Fibroblast of skin of scalp (primary cell): ENCODE measurements at places on chromosomes 16 and 17.

GRCh38 chr17:57422574-57423164 is 166.3 kb downstream of the MSI2 start:
- DNase-seq, result peak; percentile 41

DNA sequence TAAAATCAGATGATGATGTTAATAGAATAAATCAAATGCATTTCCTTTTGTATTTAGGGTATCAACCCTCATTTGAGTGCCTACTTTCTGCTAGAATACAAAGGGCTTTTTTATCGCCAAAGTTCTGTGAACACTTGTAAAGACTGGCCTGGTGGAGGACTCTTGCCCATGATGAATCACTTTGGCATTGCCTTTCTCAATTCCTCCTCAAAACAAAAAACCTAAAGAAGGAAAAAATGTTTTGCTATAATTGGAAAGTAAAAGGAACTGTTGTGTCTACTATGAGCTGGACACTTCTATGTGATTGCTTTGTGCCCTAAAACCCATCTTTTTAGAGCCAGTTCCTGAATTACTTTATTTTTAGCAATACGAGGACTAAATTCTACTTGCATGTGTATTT is 13.0 kb upstream of the DHRS11 start:
- DNase-seq, result no peak

GRCh38 chr17:21129023-21129681 is 2.4 kb downstream of the DHRS7B start:
- DNase-seq, result peak; percentile 68

DNA sequence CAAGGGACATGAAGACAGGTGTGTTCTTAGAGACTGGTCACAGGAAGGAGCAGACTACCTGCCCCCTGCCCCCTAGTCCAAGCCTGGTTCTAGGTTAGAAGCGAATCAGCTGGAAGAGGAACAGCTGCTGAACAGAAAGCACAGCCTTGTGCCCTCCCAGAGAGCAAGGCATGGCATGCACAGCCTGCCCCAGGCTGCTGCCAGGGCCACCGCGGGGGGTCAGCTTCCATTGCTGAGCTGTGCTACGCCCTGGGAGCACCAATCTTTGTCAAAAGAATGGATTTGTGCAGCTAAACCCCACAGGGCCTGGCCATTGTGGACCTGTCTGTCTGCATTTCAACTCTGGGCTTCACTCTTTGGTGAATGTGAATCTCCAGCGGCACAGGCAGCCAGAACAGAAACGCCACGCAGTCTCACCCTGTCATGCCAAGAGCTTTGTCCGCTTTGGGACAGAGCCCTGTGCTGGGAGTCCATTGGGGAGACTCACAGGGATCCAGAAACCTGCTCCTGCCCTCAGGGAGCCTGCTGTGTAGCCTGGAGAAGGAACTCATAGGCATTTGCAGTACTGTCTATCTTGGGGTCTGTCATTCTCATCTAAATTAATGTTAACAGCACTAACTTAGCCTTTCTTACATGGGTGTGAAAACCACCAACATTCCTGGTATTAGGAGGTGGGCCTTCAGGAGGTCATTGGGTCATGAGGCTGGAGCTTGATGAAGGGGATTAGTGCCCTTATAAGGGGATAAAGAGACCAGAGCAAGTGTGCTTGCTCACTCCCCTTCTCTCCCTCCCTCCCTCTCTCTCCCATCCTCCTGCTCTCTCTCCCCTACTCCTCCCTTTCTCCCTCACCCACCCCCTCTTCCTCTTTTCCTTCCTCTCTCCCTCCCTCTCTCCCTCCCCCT is 25.6 kb upstream of the CDRT4 start:
- peak; percentile 46 for DNase-seq

- DNase-seq, result peak; percentile 56
Measured at GRCh38 chr17:58710948-58711552, 18.6 kb downstream of the RAD51C start.

GRCh38 chr16:23902748-23903414 is 67.1 kb downstream of the PRKCB start:
- no peak for DNase-seq

GRCh38 chr17:62981933-62982332 is 15.9 kb downstream of the TANC2 start:
- no peak for DNase-seq
